Upper lobe of right lung (tissue), 1 donor: ENCODE measurements at places on chromosomes 2 and 18. TPM values are rescaled to one million over a fixed set of nuclear protein-coding genes. Genes with fewer than 3 reads are reported as not detected.
A peak's percentile ranks its signal among the peaks of the same experiment; 100 is the strongest.

DNA sequence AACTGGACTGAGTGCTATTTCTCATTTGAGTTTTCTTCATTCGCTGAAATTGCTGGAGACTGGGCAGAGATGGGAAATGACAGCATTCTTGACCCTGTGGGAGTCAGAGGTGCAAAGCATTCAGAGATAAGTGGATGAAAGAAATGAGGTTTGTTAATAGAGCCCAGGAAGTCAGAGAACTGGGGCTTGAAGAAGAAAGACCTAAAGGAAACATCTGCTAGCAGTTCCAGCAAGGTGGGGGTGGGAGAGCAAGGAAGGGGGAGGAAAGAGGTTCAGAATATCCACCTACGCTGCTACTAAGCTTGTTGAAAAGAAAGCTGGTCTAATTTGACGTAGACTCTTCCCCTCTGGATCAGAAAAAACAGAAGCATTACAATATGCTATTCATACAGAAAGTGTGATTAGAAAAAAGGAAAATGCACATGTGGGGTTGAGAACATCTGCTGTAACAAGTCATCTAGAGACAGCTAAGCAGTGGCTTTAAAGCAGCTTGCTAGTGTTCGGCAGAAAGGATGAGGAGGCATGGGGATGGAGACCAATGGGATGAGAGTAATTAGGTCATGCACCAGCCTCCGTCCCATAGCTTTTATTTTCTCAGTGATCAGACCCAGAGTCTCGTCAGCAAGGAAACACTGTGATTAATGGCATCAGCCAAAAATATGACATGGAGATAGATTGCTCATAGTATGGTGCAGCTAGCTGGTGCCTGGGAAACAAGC is 29.7 kb downstream of the NAB1 start:
- no peak for DNase-seq

DNA sequence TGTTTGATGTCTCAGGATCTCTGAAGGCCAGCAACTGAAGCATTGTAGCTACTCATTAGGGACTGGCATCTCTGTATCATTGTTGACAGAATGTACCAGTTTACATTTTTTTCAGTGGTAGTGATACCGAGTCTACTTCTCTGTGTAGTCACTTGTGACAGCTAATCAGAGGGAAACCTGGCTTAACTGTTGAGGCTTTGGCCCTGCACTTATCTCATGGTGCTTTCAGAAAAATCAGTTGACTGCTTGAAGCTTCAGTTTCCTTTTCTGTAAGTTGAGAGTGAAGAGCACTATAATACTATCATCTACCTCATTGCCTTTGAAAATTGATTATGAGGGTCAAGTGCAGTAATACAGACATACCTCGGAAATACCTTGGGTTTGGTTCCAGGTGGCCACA is 90.0 kb downstream of the COMMD1 start:
- DNase-seq: no peak

DNA sequence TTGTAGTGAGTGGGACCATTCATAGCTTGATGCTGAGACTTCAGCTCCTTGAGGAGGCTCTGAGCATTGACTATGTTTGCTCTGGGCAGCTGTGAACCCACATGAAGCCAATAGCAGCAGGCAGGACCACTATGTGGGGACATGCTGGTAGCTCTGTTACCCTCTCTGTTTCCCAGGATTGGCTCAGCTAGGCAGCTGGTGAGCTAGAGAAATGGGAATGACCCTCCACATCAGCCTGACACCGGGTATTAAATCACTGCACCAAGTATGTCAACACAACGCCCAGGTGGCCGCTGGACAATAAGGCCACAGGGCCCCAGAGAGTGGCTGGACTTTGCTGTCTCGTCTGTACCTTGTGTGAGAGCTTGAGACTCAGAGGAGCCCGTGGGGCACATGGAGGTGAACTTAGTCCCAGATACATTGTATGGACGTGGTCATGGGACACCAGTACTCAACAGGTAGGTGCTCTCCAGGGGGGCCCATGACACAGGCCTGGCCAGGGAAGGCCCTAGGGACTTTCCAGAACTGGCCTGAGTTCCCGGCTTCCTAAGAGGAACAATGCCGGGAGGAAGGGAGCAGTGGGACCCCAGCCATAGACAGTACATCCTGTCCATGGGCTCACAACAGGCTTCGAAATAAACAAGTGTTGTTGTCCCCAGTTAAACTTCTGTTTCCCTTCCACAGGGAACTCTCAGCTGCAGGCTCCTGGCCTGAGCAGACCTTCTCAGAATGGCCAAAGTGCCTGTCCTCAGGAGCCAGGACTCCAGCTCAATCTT is 35.2 kb downstream of the HS1BP3 start:
- DNase-seq: peak; percentile 53

DNA sequence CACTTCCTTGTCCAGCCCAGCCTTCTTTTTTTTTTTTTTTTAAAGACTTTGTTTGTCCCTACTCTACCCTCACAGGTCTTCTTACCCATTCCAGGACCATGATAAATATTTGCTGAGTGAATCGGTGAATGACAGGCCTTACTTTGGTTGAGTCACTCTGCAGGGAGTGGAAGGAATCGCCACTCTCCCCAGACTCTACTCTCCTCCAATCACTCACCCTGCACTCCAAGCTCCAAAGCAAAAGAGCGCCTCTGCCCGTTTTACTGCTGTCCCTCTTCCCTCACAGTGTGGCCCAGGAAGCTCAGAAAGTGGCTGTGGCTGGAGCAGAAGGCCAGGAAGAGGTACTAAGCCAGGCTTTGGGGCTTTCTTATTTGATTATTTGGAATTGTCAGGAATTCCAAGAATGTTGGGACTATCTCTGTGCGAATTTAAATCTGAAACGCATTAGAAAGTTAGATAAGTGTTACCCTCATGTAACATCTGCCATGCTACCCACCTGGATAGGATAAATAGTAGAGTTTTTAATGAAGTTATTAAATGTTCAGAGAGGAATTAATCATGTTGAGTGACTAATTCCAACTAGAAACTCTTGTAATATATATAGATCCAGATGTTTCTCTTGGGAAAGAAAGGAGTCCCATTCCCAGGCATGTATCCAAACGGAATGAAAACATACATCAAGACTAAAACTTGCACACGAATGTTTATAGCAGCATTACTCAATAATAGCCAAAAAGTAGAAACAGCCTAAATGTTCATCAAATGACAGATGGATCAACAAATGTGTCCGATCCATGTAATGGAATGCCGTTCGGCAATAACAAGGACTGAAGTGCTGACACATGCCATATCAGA is 43.0 kb upstream of the CHMP1B start:
- DNase-seq: no peak

- no peak for DNase-seq
These were observed 13.5 kb upstream of the CALCRL start for GRCh38 chr2:187461294-187462261.

PJVK gene
- 2.3 TPM for total RNA-seq

GRCh38 chr2:140586379-140586778 is 1544.4 kb downstream of the LRP1B start:
- no peak for DNase-seq

DNA sequence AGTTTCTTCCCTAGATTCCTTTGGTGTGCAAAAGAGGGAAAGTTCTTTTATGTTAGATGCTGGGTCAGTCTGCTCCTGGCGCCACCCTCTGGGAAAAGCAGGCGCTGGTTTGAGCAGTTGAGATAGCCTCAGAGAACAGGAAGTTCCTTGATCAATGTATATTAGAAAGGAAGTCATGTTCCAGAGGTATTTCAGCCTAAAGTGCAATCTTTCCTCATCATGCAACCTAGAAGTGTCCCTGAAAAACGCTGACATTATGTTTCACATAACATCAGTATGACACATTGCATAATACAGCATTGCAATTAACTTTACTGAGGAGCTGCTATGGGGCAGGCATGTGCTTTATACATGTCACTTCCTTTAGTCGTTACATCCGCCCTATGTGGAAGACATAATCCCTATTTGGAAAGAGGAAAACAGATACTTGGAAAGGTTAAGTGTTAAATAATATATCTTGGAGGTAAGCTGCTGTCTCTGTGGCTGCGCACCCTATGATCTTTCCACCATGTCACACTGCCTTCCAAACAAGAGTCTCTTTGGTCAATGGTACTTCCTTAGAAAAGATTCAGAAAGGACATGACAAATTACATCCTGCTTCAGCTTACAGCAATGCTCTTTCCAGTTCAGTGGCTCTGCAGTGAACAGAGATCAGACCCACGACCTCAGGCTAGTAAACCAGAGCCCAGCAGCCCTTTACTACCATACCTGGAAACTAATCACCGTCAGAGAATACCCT is 369.7 kb downstream of the RAD51AP2 start:
- no peak for DNase-seq

GRCh38 chr2:100928235-100928634 is 73.9 kb upstream of the RPL31 start:
- DNase-seq: no peak

FSHR gene
- not detected for total RNA-seq
